SIG-M5 (cell line): ENCODE measurements at places on chromosomes 1 and 21.

DNA sequence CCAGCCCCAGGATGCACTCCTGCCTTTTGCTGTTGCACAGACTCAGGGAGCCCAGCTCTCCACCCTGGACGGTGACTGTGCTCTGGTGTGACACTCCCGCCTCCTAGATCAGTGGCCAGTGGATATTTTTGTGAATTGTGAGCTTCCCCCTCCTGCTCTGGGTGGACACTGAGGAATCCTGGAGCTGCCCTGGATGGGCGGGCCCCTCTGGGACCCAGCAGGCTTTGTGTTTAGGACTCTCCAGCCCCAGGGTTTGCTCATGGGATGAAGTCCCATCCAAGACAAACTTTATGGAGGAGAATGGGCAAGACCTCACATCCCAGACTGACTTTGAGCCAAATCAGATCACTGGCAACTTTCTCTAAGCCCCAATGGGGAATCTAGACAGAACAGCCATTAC is 16.1 kb downstream of the SLC6A9 start:
- no peak for DNase-seq

DNA sequence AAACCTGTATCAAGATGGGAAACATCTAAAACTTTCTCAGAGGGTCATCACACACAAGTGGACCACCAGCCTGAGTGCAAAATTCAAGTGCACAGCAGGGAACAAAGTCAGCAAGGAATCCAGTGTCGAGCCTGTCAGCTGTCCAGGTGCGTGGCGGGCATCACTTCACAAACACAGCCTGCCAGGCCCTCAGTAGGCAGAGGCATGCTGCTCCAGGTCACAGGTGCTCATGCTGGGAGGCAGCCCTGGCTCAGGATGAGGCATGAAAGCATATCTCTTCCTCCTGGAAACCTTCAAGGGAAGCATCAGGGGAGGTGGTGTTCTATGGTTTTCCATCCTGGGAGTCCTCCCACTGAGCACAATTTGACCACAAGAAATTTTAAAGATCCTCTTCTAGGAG is 6.3 kb downstream of the CD2 start:
- DNase-seq = no peak

- no peak for DNase-seq
These were observed 31.9 kb downstream of the WNT9A start for GRCh38 chr1:227915564-227916553.

GRCh38 chr1:145991735-145992412 is 4.5 kb downstream of the TXNIP start:
- DNase-seq = no peak

- no peak for DNase-seq
These were observed 14.3 kb upstream of the SKI start for GRCh38 chr1:2213576-2214505.
